Stimulated activated CD8-positive, alpha-beta memory T cell treated with anti-CD3 and anti-CD28 coated beads, Interleukin-7, amount 100 ng/mL, for 48 hours (primary cell): ENCODE measurements at places on chromosomes 11 and 22.

DNA sequence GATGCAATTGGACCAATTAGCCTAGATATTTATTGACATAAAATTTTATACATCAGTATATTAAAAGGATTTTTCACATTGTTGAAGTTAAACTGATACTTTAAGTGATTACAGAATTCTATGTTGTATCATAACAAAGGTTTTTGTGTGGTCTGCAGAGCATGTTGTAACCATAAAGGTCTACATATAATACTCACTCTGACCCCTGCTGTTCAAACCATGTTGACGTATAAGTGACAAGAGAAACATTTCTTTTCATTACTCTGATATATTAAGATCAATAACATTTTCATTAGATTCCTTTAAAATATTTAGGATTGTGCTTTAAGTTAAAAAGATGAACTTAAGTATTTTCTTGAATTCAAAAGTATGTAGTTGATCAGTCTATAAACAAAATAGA is 63.9 kb downstream of the GAS2 start:
- DNase-seq = no peak

DNA sequence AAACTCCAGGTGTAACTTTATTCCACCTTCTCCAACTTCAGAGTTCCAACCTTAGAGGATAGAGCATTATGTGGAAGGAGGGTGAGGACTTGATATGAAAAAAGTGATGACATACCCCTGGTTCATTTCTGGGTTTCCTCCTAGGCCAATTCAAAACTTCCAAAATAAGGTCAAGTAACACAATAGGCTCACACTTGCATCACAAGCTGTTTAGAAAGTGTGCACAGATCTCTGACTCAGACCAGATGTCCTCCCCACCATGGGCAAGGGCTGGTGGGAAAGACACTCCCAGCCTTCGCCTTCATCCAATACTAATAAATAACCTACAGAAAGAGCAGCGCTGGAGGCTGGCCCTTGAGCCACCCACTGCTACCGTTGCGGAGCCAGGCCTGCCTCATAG is 5.8 kb upstream of the BUD13 start:
- DNase-seq = no peak

GRCh38 chr11:14617241-14618027 is 26.2 kb upstream of the PDE3B start:
- DNase-seq = no peak

DNA sequence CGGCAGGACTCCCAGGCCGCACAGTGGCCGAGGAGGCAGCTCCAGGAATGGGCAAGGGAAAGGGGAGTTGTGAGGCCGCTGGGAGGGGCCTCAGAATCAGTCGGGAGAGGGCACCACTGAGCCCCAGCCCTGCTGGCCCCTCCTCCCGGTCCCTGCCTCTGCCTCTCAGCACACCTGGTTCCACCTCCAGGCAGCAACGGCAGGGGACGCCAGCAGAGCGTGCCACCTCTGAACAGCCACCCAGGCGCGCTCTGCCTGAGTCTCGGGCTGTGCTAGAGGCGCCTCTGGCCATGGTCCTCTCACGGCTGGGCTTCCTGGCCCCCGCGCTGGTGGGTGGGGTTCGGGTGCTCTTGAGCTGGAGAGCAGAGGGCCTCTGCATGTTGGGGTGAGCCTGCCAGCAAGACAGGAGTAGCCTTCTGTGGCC is 33.0 kb downstream of the MOB2 start:
- DNase-seq = no peak

DNA sequence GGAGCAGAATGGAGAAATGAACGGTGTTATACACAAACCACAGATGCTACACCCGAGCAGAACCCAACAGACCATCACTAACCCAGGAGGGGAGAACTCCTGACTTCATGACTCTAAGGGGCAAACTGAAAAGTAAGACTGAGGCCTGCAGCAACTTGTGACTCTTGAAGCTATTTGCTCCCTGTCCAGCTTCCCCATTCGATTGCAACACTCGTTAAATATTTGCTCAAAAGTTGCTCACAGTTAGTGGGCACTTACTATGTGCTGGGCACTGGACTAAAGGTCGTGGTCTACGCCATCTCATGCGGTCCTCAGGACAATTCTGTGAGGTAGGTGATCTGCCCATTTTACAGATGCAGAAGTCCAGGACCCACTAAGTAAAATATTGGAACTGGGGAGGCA is 9.5 kb upstream of the ADA2 start:
- no peak for DNase-seq

GRCh38 chr22:22591348-22592299 is 32.6 kb upstream of the PRAME start:
- no peak for DNase-seq

- DNase-seq = no peak
Measured at GRCh38 chr11:106466521-106467080, 389.1 kb downstream of the AASDHPPT start.

DNA sequence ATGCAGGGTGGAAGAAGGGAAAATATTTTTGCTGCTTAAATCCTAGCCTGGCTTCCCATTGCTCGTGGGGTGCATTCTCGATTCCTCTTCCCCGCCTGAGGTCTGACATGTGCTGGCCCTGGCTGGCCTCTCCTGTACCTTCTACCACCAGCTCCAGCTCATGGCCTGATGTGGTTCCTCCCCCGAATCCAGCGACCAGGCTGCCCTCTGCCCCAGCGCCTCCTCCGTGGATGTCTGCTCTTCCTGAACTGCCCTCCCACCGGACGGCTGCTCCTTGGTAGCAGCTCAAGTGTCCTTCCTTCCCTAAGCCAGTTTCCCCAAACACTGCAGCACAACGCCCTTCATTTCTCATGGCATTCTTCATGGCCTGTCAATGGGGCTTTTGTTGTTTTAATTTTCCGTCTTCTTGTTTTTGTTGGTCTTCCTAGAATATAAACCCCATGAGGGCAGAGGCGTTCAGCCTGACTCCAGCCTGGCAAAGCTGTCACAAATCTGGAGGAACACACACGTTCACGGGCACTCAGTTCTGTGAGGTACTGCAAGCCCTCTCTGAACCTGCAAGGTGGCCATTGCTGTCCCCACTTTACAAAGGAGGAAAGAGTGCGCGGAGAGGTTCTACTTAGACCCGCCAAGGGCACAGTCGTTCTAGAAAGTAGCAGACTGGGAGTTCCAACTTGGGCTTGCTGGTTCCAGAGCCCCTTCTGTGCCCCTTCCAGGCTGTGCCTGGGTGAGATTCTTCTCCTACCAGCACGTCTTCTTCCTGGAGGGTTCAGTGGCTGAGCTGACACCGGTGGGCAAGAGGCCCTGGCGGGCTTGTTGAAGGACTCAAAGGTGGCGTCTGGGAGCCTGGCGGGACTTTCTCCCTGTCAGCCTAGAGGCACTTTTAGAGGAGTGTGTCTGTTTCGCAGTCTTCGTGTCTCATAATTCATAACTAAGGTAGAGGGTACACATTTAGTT is 953 bp upstream of the LRP5 start:
- no peak for DNase-seq

DNA sequence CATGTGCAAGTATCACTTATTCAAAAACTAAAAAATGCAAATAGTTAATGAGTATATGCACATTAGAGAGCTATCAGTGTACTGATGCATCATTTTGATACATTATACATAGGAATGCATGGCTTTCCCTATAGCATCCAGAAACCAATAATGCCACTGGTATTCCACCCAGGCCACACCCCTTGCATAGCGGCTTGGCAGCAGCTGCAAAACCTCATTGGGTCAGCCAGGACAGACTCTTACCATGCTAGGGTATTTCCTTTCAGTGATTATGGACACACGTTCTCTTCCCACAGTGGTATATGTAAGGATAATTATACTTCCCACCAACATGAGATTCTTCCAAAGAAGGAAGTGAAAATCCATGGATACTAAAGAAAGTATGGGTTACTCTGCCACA is 145.9 kb upstream of the PITPNB start:
- DNase-seq = no peak

DNA sequence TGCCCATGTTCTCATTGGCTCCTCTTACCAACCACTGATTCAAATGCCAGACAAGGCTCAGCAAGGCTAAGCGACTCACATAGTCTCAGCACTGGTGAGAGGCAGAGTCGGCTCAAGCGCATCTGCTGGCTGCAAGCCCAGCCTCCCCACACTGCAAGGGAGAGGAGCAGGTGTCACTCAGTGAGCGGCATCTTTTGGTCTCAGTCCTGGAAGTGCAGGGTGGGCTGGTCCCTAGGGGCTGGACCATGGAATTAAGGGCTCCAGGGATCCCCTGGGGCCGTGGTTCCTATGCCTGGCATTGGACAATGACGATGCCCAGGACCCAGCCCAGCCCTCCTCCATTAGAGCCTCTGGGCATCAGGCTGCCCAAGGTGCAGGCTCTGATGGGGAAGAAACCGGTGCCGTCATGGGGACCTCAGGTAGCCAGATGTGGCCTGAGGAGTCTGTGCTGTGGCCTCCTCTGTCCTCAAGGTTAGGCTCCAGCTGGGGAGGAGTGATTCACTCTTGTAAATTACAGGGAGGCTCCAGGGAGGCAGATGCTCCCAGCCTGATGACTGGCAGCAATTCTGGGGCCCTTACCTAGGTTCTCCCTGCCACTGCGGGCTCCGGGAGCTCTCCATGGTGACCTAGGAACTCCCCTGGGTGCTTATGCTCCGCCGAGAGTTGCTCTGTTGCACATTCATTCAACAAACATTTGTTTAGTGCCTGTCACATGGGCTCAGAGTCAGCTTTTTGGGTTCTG is 28.0 kb downstream of the FADS2 start:
- DNase-seq = no peak
